ENCODE measurements at places on chromosomes 4 and X. TPM values are rescaled to one million over a fixed set of nuclear protein-coding genes. Genes with fewer than 3 reads are reported as not detected.

- no peak for DNase-seq
Measured at GRCh38 chr4:82525307-82525911, 36.4 kb downstream of the TMEM150C start.

GRCh38 chrX:63503541-63503940 lies 152.4 kb upstream of the SPIN4 start:
- DNase-seq: no peak

GRCh38 chr4:19187691-19188090 lies 1064.0 kb upstream of the SLIT2 start:
- DNase-seq: no peak

GRCh38 chrX:154795016-154795415 lies 10.3 kb downstream of the MPP1 start:
- DNase-seq: no peak

GRCh38 chrX:72621625-72622485 lies 49.2 kb upstream of the HDAC8 start:
- no peak for DNase-seq

GRCh38 chr4:151565583-151565982 lies 156.6 kb downstream of the FHIP1A start:
- no peak for DNase-seq

DNA sequence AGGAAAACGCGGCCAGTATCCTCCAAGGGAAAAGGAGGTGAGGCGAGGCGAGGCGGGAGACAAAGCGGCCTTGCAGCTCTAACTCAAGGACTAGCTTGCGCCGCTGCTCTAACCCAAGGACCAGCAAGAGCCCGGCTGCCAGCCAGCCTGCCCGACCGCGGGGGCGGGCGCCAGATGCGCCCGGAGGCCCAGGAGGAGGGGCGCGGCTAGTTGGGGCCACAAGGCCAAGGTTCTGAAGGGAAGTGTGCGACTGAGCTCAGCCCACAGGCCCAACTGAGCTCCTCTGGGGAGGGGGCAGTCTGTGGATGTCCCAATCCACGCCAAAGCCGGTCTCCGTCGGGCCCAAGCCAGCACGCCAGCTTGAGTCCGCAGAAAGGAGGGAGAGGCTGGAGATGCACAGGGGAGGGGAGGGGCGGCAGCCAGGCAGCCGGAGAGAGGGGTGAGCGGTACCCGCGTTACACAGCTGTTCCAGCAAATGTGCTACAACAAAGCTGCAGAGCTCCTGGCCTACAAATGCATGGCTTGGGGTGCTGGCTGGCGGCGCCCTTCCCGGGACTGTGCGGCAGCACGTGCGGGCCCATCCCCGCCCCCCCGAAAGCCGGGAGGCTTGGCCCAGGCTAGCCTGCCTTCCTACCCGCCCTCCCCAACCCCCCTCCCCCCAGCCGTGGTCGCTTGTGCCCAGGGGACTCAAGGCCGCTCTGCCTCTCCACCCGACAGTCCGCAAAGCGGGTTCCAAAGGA lies 637 bp downstream of the AMER1 start:
- DNase-seq: no peak

DNA sequence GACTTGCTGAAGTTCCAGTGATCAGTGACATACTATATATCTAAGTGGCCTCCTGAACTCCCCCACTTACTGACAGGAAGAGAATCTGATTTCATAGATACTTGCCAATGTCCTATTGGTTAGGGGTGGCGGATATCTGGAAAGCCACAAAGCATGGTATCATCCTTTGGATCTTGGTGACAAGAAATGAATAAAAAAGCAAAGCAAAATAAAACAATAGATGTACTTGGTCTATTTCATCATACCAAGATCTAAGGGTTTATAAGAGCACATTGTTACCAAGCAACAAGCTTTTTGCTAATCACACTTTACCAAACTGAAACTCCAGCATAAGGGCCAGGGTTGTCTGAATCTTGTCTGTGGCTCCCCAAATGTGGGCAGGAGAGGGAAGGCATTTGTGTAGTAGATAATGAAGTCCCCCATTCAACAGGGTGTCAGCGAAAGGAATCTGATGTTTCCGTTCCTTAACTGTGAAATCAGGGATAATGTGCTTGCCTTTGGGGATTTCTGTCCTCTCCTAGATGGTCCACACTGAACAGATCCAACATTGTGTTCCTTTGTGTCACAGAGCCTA lies 125.0 kb upstream of the SMIM10 start:
- DNase-seq: no peak

GRCh38 chr4:110639207-110640090 lies 16.6 kb upstream of the PITX2 start:
- no peak for DNase-seq

DNA sequence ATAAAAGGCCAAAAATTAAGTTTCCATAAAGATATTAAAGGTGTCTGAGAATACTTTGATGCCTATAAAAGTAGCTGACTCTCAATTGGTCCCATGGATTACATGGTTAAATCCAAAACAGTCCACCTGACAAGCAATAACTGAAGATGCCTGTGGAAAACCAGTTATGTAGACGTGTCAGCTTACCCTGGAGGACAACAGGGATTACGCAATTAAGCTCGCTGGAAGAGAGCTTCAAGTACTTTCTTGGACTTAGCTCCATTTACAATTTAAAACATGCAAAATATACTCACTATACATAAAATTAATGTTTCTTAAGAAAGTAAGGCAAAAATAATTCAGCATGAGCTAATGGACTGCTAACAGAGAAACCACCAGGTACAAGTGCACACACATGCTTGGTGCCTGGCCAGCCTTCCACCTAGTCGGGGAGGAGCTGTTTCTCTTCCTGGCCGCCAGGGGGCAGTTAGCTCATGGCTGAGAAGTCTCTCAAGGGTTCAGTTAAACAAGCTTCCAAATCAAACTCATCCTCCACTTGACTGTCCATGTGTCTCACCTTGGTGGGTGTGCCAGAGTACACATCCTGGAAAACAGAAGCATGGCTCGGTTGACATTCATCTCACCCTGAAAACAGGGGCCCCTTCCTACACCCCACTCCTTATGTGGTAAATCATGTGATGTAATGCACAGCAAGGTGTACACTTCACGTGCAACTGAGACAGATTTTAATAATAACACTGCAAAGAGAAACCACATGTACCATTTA lies 9.2 kb upstream of the FAM53A start:
- DNase-seq: no peak

GRCh38 chrX:154516656-154517100 lies 646 bp upstream of the FAM3A start:
- DNase-seq: no peak

- DNase-seq: peak; percentile 50
Measured at GRCh38 chr4:140096921-140097320, 57.1 kb downstream of the MAML3 start.

DNA sequence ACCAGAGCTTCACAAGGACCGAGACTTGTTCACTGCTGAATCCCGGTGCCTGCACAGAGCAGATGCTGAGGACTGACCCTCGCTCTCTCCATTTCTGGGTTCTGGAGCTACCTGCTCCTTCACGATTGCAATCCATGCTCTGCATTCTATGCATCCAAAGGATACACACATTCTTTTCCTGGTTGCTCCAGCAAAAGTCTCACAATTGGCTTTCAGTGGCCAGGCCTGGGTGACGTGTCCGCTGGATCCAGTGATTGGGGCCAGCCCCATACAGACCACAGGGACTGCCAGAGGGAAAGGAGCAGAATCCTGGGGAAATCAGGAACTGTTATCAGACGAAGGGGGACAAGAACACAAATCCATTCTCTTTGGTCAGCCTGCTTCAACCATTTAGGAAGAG lies 14.9 kb upstream of the CDKN2AIP start:
- DNase-seq: no peak

- DNase-seq: peak; percentile 47
Measured at GRCh38 chr4:5511791-5512190, 196.6 kb downstream of the EVC2 start.

DNA sequence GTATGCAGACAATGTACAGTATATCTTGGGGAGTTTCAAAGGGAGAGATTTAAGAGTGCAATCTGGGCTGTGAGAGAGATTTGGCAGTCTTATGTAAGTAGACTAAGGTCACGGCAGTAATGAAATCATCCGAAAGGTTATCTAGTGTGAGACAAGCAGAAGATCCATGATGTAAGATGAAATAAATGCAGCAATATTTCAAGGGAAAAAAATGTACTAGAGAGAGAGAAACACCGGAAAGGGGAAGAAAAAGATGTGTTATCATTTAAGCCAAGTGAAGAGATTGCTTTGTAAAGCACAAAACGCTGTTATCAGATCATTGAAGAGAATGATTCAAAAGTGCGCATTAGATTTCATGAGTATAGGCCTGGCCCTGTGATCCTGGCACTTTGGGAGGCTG lies 88.4 kb upstream of the GUCY1A1 start:
- no peak for DNase-seq

DNA sequence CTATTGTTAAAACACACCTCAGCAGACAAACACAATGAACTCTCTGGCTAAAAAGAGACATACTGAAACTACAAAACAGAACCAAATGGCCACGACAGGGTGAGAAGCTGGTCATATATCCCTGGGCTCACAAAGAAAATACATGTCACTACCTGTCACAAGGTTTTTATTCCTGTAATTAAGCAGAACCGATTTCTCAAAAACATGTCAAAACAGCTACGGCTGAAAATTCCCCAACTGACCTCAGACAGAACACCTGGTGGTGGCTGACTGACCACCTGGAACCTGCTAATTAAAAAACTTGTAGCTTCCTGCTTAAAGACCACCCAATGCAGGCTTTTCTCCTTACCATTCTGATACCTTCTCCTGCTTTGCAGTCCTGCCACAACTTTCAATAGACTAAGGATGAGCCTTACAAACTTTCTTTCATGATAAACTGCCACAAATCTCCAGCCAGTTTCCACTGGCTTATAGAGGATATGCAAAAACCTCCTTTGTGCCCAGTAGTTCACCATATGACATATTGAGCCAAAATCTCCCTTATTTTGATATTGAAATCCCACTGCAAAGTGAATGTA lies 571.9 kb downstream of the SPOCK3 start:
- no peak for DNase-seq

DNA sequence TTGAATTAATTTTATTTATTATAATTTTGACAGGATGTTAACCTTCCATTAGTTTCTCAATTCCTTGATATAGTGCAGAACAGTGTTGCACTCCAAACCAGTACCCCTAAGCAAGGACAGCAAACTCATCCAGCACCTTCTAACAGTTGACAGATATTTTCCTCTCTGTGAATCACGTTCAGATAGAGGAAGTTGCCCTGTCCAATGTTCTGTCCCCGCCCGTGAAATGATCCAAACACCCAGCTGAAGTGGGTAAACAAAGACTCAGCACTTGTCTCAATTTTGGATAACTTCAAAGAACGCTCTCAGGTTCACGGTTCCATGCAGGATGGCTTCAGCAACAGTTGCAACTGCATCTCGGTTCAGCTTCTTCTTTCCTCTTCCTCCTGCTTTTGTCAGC lies 1240.0 kb upstream of the ADGRL3 start:
- no peak for DNase-seq

DNA sequence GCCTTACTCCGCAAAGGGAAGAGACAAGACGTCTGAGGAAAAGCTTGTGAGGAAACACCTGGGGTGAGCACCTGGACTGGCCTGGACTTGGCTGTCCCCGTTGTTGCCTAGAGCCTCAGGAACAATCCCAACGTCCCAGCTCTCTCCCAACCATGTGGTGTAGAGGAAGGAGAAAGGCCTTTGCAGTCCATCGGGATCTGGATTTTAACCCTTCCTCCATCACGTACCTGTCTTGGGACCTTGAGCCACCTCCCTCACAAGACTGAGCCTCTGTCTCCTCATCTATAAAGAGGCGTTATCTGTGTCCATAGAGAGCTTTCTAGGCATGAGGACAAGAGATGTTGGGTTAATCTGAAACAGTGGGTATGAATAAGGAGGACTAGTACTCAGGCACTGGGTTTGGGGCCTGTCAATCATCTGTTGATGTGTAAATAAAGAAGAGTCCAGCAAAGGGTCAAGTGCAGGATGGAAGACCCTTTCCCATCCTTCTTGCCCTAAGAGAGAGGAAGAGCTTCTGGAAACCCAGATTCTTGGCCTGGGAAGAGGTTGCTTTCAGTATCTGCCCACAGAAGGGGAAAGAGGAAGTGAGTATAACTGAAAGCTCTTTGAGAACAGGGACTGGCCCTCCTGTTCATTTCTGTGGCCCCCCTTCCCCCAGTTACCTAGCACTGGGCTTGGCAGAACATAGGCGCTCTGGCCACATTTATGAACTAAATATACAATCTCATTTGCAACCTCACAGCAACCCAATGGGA lies 137.1 kb downstream of the PJA1 start:
- peak; percentile 31 for DNase-seq

- no peak for DNase-seq
Measured at GRCh38 chr4:26073886-26074560, 160.0 kb downstream of the SMIM20 start.

DNA sequence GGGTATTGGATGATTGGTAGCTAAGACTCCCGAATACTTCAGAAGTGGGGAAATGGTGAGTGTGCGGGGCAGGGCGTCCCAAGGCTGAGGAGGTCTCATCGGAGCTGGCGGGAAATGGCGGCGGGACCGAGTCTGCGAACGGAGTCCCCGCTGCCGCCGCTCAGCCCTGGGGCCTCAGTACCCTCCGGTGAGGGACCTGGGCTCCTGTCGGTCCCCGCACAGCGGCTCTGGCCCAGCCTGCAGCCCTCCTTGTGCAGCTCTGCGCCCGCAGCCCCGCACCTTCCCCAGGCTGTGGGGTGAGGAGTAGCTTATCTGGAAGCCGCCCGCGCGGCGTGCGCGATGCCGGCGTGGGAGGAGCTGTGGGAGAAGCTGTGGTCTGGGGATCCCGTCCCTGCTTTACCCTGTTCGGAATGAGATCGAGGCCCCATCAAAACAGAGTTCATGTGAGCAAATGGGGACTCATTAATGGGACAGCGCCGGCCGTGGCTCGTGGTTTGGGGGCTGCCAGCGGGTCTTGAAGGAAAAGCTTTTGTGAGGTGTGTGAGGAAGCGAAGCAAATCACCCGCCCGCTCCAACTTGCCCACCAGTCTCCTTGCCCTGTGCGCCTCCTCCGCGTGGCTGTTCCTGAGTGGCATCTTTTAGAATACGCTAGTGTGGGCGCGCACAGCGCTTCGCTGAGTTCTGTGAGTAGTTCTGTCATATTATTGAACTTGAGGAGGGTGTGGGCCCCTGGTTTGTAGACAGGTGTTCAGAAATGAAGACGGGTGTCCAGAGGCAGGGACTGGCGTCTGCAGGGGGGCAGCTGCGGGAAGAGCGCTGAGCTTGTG lies 531 bp downstream of the ZNF141 start:
- peak; percentile 93 for DNase-seq

The RADX gene
- 2.3 TPM for total RNA-seq

The COPS4 gene
- 56.1 TPM for total RNA-seq

The COL4A6 gene
- 186 TPM for total RNA-seq

The TGIF2LX gene
- not detected for total RNA-seq

The PTPN13 gene
- 7.9 TPM for total RNA-seq

The TMSB15C gene
- total RNA-seq: 0.99 TPM

The CITED1 gene
- total RNA-seq: 1.7 TPM

The PLP1 gene
- total RNA-seq: 52.3 TPM

The CDS1 gene
- 0.99 TPM for total RNA-seq

The TKTL2 gene
- not detected for total RNA-seq

The TCEAL2 gene
- 29.2 TPM for total RNA-seq

The LRAT gene
- 0.50 TPM for total RNA-seq

The GK2 gene
- not detected for total RNA-seq

The CXCL5 gene
- not detected for total RNA-seq

Data from esophagus muscularis mucosa (tissue), 4 donors.